NCI-H2081 (cell line): ENCODE measurements at places on chromosomes 4 and X.
A peak's percentile ranks its signal among the peaks of the same experiment; 100 is the strongest.

- DNase-seq: no peak
These were observed 5.9 kb downstream of the NSUN7 start for GRCh38 chr4:40755616-40756015.

- DNase-seq: no peak
These were observed 822.0 kb upstream of the SLIT2 start for GRCh38 chr4:19429684-19430083.

DNA sequence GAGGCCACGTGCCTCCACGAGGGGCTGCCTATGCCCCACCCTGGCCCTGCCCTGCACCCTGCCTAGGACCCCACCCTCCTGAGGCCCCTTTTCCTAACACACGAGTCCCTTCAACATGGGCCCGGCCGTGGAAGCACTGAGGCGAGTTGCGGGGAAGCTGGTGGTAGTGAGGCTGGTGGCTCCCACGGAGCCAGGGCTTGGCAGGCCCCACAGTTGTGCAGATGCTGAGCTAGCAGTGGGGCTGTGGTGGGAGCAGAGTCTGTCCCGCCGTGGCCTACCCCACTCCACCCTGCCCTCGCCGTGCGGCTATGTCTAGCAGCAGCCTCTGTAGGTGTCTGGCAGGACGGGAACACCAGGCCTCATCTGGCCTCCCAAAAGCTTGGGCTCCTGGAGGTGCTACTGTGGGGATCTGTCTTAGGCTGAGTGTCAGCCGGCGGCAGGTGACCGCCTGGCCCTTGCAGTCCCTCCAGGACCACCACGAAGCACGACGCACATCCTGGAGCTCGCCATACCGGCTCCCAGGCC, 18.8 kb downstream of the TACC3 start:
- DNase-seq: no peak

- DNase-seq: no peak
These were observed 959.1 kb upstream of the LCORL start for GRCh38 chr4:18980516-18981233.

- DNase-seq: no peak
These were observed 295.0 kb upstream of the ADGRL3 start for GRCh38 chr4:60905162-60905561.

DNA sequence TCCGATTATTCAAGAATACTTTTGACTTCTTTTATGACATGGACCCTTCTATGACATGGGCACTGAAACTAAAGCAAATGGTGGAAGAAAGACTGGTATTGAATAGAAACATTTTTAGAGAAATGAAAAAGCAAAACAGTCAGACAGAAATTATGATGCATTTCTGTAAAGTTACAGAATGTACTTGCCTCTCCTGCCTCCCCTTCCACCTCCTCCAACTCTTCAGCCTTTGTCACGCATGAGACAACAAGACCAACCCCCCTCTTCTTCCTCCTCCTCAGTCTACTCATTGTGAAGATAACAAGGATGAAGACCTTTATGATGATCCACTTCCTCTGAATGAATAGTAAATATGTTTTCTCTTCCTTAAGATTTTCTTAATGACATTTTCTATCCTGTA, 46.3 kb upstream of the HUWE1 start:
- no peak for DNase-seq

DNA sequence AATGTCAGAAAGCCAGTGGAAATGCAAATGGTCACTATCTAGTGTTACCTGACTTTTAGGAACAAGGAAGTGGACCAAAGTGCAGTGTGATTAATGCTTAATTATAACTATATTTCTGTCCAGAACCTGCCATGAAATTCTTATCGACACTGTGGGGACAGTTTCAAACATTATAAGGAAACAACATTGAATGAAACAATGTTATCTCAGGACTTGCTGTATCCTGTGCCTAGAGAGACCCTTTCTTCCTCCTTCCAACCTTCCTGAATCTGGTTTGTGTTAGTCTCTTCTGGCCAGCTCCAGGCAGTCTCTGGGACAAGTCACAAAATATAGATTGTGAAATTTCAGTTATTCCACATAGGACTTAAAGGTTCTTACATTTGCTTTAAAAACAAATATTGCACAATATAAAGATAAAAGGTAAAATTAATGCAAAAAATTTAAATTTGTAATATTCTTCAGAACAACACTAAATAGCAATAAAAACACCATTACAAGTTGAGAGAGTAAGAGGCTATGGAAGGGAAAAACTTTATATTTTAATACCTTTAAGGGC, 203.4 kb downstream of the ZNF674 start:
- DNase-seq: no peak

DNA sequence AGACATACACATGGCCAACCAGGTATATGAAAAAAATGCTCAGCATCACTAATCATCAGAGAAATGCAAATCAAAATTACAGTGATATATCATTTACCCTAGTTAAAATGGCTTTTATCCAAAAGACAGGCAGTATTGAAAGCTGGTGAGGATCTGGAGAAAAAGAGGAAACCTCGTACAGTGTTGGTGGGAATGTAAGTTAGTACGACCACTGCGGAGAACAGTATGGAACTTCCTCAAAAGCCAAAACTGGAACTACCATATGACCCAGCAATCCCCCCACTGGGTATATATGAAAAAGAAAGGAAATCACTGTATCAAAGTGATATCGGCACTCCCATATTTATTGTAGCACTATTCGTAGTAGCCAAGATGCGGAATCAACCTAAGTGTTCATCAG, 23.4 kb downstream of the ABHD18 start:
- no peak for DNase-seq

DNA sequence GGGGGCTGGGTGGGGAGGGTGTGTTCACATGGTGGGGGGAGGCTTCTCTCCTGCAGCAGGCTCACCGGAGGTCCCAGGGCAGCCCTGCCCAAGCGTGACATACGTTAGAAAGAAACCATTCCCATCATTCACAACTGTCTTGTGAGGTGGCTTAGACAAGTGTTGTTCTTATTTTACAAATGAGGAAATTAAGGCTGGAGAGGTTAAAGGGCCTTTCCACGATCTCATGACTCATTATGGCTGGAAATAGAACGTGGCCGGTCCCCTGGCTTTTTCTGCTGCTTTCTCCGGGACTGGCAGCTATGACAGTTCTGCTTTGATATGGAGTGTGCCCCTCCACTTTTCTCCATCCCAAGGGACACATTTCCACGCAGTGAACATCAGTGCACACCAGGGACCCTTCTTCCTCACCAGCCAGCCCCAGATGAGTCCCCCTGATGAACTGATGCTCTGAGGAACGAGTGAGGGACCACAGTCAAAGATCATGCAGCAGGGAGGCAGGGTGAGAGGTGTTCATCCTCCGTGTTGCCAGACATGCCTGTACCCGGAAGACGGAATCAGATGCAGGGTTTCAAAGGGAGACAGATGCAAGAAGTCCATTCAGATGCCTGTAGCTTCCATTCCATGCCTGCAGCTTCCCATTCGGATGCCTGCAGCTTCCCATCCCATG, 64.0 kb upstream of the ACSL1 start:
- DNase-seq: no peak

- DNase-seq: peak; percentile 41
These were observed 59.2 kb upstream of the TXK start for GRCh38 chr4:48193096-48193836.

DNA sequence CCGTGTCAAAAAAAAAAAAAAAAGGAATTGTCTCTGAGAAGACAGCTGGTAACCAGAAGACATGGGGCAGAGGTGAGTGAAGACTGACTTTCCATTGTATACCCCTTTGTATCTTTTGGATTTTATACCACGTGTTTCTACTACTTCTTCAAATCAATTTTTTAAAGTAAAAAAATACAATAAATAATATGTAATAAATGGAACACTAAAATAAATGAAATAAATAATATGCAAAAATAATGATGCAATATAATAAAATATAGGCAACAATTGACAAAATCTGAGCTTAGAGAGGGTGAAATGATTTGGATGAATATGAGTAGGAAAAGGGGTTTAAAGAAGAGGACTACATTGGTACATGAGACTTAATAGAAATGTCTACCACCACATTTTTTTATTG, 155.8 kb downstream of the IL15 start:
- no peak for DNase-seq

- DNase-seq: no peak
These were observed 12.5 kb downstream of the MORC4 start for GRCh38 chrX:106987488-106987887.

DNA sequence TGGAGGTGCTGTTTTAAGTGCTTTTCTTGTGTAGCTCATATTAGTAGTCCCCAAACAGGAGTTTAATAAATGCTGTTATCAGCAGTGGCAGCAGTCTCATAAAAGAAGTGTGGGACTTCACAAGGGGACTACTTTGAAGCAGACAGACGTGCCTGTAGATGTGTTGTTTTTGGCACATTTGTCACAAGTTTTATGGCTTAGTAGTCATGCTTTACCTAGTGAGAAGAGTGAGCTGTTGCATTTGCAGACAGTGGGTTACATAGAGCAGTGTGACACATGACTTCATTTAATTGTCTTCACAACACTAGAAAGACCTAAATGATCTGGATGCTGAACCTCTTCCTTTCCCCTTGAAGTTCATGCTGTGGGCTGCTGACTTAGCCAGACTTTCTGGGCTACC, 149.5 kb upstream of the MBNL3 start:
- DNase-seq: no peak

DNA sequence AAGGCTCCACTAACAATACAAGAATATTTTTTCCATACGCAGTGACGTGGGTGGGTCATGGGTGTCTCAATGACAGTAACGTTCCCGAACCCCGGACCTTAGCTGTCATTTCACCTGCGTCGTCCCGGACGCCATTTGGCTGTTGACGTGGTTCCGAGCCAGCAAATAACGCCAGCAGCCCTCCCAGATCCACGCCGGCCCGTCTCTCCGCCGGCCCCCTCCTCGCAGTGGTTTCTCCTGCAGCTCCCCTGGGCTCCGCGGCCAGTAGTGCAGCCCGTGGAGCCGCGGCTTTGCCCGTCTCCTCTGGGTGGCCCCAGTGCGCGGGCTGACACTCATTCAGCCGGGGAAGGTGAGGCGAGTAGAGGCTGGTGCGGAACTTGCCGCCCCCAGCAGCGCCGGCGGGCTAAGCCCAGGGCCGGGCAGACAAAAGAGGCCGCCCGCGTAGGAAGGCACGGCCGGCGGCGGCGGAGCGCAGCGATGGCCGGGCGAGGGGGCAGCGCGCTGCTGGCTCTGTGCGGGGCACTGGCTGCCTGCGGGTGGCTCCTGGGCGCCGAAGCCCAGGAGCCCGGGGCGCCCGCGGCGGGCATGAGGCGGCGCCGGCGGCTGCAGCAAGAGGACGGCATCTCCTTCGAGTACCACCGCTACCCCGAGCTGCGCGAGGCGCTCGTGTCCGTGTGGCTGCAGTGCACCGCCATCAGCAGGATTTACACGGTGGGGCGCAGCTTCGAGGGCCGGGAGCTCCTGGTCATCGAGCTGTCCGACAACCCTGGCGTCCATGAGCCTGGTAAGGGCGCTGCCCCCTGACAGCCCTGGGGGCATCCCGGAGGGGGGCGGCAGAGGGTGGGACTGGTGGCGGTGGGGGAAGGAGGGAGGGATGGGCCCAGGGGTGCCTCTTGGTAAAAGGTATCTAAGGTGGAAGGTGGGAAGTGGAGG, at the start of gene CPE:
Gene CPE (plus strand): TSS at position 264 of the 933 bp plus-strand sequence. CDS start 214 bp downstream, at position 478.
- peak; percentile 88 for DNase-seq

GRCh38 chr4:70901607-70901983, 574 bp upstream of the MOB1B start:
- DNase-seq: no peak

DNA sequence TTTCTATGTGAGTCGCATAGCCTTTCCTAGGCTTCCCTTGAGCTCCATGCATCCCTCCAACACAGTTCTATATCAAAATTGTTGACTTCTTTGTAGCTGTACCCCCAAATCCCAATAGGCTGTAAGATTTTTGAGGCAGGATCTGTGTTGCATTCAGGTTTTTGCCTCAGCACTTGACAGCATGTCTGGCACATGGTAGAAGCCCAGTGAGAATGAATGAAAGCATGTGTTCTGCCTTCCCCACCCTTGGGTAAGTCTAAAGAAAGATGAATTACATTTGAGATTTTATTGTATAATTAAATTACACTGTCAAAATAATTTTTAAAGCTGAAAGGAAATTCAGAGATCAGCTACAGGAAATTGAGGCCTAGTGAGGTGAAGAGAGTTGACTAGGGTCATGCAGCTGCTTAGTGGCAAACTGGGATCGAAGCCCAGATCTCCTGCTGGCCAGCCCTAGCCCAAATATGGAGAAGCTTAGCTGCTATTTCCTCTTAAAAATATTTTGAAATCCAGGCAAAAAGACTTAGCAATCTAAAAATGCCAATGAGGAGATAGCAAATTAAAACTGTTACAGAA, 122.5 kb downstream of the SPATA18 start:
- no peak for DNase-seq

GRCh38 chr4:95190751-95191436, 357.9 kb downstream of the UNC5C start:
- peak; percentile 28 for DNase-seq

DNA sequence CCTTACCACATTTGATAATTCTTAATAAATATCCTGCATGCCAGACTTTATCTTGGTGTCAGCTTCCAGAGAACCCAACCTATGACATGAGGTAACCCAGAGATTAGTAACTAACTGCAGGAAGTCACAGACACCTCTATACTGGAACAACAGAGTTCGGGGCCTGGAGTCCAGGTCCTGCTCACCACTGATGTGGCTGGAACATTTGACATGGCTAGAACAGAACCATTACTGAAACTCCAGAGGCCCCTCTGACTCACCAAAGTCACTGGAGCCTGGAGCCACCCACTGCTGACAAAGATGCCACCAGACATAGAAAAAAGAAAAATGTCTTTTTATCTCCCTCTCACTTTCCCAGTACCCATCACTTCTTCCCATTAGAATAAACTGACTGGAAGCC, 403.7 kb downstream of the MID1IP1 start:
- DNase-seq: no peak

GRCh38 chr4:182240161-182241130, 2.8 kb upstream of the TENM3 start:
- DNase-seq: no peak

GRCh38 chrX:103157496-103158316, 57.2 kb upstream of the BEX4 start:
- peak; percentile 48 for DNase-seq

DNA sequence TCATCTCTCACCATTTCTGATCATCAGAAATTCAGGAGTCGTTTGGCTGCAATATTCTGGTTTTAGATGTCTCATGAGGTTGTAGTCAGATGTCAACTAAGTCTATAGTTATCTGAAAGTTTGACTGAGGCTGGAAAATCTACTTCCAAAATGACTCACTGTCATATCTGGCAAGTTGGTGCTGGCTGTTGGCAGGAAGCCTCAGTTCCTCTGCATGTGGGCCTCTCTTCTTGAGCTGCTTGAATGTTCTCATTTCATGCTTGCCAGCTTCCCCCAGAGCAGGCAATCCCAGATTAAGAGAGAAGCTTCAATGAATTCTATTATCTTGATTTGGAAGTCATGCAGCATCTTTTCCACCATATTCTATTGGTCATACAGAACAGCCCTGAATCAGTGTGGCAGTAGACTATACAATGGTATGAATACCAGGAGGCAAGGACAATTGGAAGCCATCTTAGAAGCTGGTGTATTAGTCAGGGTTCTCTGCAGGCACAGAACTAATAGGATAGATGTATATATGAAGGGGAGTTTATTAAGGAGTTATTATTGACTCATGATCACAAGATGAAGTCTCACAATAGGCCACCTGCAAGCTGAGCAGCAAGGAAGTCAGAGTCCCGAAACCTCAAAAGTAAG, 46.8 kb upstream of the ELF2 start:
- no peak for DNase-seq

GRCh38 chr4:153651116-153651515, 33.0 kb upstream of the TLR2 start:
- peak; percentile 23 for DNase-seq
